ENCODE measurements at places on chromosomes 7 and 10.

DNA sequence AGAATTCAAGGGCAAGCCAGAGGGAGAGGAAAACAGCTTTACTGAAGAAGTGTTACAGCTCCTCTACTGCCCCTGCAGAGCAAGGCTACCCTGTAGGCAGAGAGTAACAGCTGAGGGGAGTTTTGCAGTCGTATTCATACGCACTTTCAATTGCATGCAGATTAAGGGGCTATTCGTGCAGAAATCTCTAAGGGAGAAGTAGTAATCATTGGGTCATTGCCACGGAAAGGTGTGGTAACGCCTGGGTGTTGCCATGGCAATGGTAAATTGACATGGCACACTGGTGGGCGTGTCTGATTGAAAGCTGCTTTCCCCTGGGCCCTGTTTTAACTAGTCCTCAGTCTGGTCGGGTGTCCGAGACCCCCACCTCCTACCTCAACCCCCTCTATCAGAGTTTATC, 227.2 kb downstream of the NSUN6 start:
- no peak overlapping the region for H3K27ac ChIP-seq
- no peak overlapping the region for H3K4me3 ChIP-seq
- no peaks in the 10 kb centered on the region for H3K4me1 ChIP-seq
- no peaks in the 10 kb centered on the region for H3K36me3 ChIP-seq

DNA sequence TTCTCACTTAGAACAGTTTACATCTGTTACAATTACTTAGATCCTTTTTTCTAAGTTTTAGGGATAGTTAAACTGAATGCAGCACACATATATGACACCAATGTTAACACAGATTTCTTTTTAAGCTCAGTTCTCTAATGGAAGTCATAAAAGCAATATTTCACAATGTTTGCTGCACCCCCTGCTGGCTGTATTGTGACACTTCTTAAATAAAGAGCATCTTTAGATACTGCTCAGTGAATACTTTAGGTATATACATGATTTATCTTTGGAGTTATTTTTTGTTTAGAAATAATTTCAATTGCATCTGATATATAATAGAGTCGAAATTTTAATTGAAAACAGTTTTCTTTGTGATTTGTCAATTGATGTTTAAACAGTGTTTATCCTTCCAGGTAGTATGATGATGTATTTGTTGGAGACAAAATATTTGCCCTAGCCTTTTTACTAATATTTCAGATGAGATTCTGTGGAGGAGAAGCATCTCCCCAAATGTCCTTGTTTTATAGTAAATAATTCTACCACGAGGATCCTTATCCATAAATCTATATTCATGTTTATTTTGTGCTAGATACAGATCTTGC, 174.4 kb downstream of the ST7 start:
- peak; percentile 76 for DNase-seq
- no peak overlapping the region for H3K4me3 ChIP-seq
- no peaks in the 10 kb centered on the region for H3K27me3 ChIP-seq
- no peak overlapping the region for H3K27ac ChIP-seq
- H3K4me1 ChIP-seq: peaks cover 8% of the 10 kb centered on the region
- H3K36me3 ChIP-seq: no peaks in the 10 kb centered on the region

- H3K27me3 ChIP-seq: no peaks in the 10 kb centered on the region
- no peaks in the 10 kb centered on the region for H3K4me1 ChIP-seq
- no peak overlapping the region for H3K27ac ChIP-seq
- no peak overlapping the region for H3K4me3 ChIP-seq
- no peaks in the 10 kb centered on the region for H3K36me3 ChIP-seq
- DNase-seq: no peak
Observed at GRCh38 chr10:42623929-42624328, 14.4 kb downstream of the ZNF33B start.

DNA sequence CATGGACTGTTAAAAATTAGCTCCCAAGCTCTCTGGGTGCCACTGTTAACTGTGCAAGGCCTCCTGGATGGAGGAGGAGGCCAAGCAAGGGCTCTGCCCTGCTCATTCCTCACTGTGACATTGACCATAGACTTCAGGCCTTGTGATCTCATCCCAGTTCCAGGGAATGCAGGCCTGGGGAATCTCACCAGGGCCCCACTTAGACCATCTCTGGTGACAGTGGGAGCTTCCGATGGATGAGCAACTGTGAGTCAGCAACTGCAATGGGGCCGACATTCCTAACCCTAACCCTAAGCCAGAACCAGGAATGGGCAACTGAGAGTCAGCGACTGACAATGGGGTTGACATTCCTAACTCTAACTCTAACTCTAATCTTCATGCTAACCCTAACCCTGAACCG, 50.4 kb upstream of the MSMB start:
- no peaks in the 10 kb centered on the region for H3K27me3 ChIP-seq
- H3K36me3 ChIP-seq: no peaks in the 10 kb centered on the region
- no peak for DNase-seq
- H3K4me3 ChIP-seq: no peak overlapping the region
- H3K27ac ChIP-seq: no peak overlapping the region
- H3K4me1 ChIP-seq: no peaks in the 10 kb centered on the region

- no peaks in the 10 kb centered on the region for H3K4me1 ChIP-seq
- DNase-seq: no peak
- H3K36me3 ChIP-seq: no peaks in the 10 kb centered on the region
- H3K27me3 ChIP-seq: no peaks in the 10 kb centered on the region
Observed at GRCh38 chr7:158252081-158252836, 335.4 kb downstream of the PTPRN2 start.

- H3K27me3 ChIP-seq: no peaks in the 10 kb centered on the region
- no peak overlapping the region for H3K27ac ChIP-seq
- H3K4me1 ChIP-seq: no peaks in the 10 kb centered on the region
- DNase-seq: peak; percentile 33
- H3K36me3 ChIP-seq: peaks cover 2% of the 10 kb centered on the region
- no peak overlapping the region for H3K4me3 ChIP-seq
Observed at GRCh38 chr10:118034791-118035261, 11.9 kb downstream of the RAB11FIP2 start.

DNA sequence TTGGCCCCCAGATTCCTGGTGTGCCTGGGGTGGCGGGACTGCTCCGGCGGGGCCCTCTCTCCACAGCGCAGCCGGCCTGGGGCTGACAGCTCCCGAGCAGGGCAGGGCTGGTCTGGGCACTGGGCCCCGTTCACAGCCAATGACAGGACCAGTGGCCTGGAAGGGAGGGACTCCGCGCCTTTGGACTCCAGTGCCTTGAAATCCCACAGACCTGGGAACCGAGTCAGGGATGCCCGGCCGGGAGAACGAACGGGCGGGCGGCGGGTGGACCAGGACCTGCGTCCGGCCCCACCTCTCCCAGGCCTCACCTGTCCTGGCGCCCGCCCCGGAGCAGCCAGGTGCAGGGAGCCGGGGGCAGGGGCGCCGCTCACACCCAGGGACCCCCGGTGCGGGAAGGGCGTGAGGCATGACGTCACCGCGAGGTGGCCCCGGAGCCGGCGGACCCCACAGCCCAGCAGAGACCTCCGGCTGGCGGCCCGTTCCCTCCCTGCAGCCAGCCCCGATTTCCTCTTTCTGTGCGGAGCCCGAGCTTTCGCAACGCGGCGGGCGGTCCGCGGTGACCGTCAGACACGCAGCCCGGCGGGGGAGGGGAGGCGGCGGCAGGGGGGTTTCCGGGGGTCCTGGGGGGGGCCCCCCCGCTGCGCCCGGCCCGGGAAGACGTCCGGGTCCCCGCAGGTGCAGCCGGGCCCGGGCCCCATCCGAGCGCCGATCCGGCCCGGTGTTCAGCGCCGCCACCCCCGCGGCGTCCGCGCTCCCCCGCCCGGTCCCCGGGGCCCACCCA, 743 bp downstream of the ADAP1 start:
- peak overlapping the region; percentile 19 for H3K4me3 ChIP-seq
- no peaks in the 10 kb centered on the region for H3K4me1 ChIP-seq
- H3K27me3 ChIP-seq: peaks cover 5% of the 10 kb centered on the region
- H3K36me3 ChIP-seq: no peaks in the 10 kb centered on the region

- DNase-seq: no peak
- peaks cover 20% of the 10 kb centered on the region for H3K4me1 ChIP-seq
- no peaks in the 10 kb centered on the region for H3K27me3 ChIP-seq
- no peaks in the 10 kb centered on the region for H3K36me3 ChIP-seq
- H3K27ac ChIP-seq: no peak overlapping the region
- no peak overlapping the region for H3K4me3 ChIP-seq
Observed at GRCh38 chr10:43821103-43821502, 172.4 kb upstream of the ZNF32 start.

- peak; percentile 57 for DNase-seq
- H3K4me1 ChIP-seq: peaks cover 4% of the 10 kb centered on the region
- H3K27ac ChIP-seq: no peak overlapping the region
- no peaks in the 10 kb centered on the region for H3K27me3 ChIP-seq
- H3K4me3 ChIP-seq: no peak overlapping the region
Observed at GRCh38 chr7:2209146-2209960, 23.4 kb downstream of the MAD1L1 start.

DNA sequence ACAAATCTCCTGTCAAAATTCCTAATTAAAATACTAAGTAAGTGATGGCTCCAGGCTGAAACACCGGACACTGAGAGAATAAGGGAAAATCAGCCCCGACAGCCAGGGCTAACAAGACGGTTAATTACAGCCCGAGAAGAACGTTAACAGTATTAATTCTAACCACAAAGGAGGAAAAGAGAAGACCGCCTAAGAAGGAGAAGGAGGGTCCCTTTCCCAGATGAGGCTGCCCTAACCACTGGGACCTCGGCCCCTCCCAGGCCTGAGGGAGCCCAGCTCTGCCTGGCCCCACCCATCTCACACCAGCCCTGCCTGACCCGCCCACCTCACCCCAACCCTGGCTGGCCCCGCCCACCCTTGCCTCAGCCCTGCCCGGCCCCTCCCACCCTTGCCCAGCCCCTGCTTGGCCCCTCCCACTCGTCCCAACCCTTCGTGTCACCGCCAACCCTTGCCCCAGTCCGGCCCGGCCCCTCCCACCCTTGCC, 51.3 kb downstream of the PWWP2B start:
- H3K27ac ChIP-seq: no peak overlapping the region
- no peaks in the 10 kb centered on the region for H3K36me3 ChIP-seq
- DNase-seq: peak; percentile 42
- H3K27me3 ChIP-seq: no peaks in the 10 kb centered on the region
- H3K4me3 ChIP-seq: no peak overlapping the region
- H3K4me1 ChIP-seq: no peaks in the 10 kb centered on the region

DNA sequence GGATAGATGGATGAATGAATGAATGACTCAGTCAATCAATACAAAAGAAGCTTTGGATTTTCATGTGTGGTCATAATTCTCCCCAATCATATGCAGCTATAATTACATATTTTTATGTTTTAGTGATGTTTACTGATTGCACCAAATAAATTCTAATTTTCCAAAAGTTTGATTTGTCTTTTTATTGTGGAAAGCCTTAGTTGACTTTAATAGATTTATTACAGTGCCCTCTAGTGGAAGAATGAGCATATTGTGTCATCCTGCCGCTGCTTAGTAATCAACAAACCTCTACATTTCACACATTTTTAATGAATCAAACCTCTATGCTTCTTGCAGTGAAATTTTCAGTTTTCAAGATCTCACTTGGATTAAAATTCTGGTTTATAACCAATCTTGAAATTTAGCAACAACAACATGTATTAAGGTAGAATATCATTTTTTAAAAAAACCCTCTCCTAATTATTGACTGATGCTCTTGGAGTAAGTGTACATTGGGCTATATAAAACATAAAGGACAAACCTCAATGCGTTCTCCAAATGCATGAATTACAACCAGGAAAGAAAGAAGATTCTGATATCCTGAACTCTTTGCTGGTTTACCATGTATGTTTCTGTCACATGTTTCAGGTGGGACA, 55.6 kb upstream of the PNLIP start:
- peak; percentile 8 for DNase-seq
- H3K4me1 ChIP-seq: no peaks in the 10 kb centered on the region
- H3K36me3 ChIP-seq: no peaks in the 10 kb centered on the region
- H3K27ac ChIP-seq: no peak overlapping the region

GRCh38 chr7:7517754-7518153, 17.9 kb downstream of the COL28A1 start:
- no peak overlapping the region for H3K4me3 ChIP-seq
- H3K27me3 ChIP-seq: no peaks in the 10 kb centered on the region
- DNase-seq: no peak
- H3K4me1 ChIP-seq: no peaks in the 10 kb centered on the region

DNA sequence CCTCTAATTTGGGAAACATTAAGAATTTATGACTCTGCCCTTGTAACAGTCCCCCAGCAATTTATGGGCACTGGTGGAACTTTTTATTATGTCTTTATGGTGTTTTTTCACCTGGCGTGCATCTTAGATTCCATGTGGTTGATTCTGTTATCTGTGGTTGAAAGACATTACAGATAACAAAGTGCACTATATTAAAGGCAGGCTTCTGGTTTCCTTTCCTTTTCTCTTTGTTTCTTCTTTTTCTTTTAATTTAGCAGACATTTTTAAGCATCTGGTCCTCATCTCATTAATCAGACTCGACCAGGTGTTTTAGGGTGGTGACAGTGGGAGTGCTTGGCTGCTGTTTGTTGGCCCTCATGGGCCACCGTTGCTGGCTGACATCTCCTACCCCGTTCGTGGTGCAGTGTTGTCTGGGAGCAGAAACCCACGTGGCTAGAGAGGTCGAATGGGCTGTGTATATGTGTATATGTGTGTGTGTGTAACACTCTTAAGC, 77.4 kb downstream of the LRMDA start:
- peaks cover 13% of the 10 kb centered on the region for H3K4me1 ChIP-seq
- peaks cover 2% of the 10 kb centered on the region for H3K27me3 ChIP-seq
- H3K4me3 ChIP-seq: no peak overlapping the region
- H3K27ac ChIP-seq: no peak overlapping the region

DNA sequence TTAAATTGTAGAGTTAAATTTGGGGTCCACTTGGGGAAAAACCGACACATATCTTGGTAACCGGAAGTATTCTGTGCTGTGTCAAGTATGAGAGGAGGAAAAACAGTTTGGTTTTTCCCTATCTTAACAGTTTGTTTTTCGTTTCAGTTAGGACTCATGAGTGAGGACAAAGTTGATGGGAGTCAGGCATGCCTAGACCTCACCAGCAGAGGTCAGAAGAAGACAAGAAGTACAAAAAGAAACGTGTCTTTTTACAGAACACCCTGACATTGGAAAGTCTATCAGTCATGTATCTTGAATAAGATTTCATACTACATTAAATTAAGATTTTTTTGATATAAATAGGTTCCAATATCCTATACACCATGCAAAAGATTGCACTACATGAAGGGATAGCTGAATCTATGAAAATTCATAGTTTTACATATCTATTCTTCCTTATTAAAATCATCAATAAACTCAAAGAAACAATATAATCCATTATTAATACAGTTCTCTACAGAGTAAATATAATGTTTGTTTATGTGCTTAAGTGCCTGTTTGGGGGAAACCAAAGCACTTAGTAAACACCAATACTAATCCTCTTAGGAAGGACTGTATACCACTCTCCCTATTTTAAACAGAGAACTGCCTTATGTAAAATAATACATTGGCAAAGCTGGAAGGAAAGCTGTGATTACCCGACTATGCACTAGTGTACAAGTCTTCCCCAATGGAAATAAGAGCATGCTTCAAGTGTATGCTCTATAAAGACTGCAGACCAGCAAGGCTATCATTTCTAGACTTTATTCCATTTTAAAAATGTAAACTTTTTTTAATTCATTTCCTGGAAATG, 95.6 kb downstream of the USP6NL start:
- H3K27ac ChIP-seq: no peak overlapping the region
- H3K36me3 ChIP-seq: no peaks in the 10 kb centered on the region
- no peaks in the 10 kb centered on the region for H3K4me1 ChIP-seq
- no peak overlapping the region for H3K4me3 ChIP-seq

All from fibroblast of lung (primary cell).